Motor neuron (in vitro differentiated cells): ENCODE measurements at places on chromosomes 2 and 18. TPM values are rescaled to one million over a fixed set of nuclear protein-coding genes. Genes with fewer than 3 reads are reported as not detected.

Gene SLC14A1
- total RNA-seq = 0.38 and 0.87 TPM in 2 replicates

Gene DES
- not detected in 2 replicates for total RNA-seq

Gene ACTG2
- total RNA-seq = 3.6 and 3.9 TPM in 2 replicates

Gene VWA3B
- 0.17 and 0.46 TPM in 2 replicates for total RNA-seq

Gene CELF4
- 6.0 and 7.1 TPM in 2 replicates for total RNA-seq

Gene CDH19
- 1.9 TPM in 1 of 2 replicates, not detected in the other for total RNA-seq

Gene KCNS3
- total RNA-seq = 0.58 TPM in 1 of 2 replicates, not detected in the other

Gene CCL20
- not detected in 2 replicates for total RNA-seq

Gene NYAP2
- total RNA-seq = 9.0 and 9.2 TPM in 2 replicates

Gene RRM2
- 2.2 and 3.4 TPM in 2 replicates for total RNA-seq

Gene ABCG8
- 0.14 and 0.30 TPM in 2 replicates for total RNA-seq
